ENCODE measurements at places on chromosomes 7 and 10.

- DNase-seq, result no peak
Measured at GRCh38 chr7:88357294-88357693, 50.6 kb upstream of the STEAP4 start.

GRCh38 chr7:67698354-67698753, 701.7 kb downstream of the TYW1 start:
- no peak for DNase-seq

DNA sequence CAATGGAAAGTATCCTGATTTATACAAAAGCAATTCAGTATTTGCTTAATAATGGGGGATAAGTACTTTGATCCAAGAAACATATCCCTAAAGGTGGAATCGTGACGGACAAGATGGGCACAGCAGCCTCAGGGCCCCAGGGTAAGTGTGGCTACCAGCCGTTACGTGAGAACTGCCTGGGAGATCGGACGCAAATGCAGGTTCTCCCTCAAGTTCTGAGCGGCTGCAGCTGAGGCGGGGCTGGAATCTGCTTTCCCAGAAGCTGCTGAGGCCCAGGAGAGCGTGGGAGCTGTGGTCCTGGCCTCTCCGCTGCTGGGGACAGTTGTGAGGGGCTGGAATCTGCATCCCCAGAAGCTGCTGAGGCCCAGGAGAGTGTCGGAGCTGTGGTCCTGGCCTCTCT, 13.5 kb downstream of the FOXL3 start:
- no peak for DNase-seq

DNA sequence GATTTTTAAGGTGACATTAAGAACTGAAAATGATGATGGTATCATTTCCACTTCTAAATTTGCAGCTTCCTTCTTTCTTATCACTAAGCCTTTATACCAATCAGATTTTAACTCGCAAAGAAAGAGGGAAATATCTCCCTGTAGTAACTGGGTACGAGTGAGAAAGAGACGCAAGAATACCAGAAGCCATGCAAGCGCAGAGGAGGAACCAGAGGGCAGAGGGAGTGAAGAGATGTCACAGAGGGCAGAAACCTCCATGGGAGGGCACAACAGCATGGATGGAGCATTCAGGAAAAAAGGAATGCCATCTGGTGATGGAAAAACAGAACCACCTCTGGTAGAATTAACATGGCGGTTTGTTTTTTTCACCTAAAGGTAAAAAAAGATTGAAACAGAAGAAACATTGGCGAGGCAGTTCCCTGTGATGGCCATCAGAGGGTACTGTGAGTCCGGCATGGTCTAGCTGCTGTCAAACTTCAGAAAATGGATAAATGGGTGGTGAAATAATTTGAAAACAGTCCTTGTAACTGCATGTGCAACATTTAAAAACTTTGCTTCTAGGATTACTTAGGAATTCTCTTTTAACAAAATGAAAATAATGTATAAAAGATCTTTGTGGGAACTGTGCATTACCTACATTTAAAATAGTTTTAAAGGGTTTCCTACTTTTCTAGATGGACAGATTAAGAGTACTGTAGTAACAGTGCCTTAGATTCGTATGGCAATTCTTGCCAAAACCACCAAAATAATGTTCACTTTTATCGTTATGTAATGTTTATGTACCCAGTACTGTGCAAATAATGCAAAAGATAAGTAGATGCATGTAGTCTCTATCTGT, 91.8 kb downstream of the ARHGAP12 start:
- no peak for DNase-seq

GRCh38 chr7:29046978-29047377, 88.8 kb upstream of the TRIL start:
- no peak for DNase-seq

DNA sequence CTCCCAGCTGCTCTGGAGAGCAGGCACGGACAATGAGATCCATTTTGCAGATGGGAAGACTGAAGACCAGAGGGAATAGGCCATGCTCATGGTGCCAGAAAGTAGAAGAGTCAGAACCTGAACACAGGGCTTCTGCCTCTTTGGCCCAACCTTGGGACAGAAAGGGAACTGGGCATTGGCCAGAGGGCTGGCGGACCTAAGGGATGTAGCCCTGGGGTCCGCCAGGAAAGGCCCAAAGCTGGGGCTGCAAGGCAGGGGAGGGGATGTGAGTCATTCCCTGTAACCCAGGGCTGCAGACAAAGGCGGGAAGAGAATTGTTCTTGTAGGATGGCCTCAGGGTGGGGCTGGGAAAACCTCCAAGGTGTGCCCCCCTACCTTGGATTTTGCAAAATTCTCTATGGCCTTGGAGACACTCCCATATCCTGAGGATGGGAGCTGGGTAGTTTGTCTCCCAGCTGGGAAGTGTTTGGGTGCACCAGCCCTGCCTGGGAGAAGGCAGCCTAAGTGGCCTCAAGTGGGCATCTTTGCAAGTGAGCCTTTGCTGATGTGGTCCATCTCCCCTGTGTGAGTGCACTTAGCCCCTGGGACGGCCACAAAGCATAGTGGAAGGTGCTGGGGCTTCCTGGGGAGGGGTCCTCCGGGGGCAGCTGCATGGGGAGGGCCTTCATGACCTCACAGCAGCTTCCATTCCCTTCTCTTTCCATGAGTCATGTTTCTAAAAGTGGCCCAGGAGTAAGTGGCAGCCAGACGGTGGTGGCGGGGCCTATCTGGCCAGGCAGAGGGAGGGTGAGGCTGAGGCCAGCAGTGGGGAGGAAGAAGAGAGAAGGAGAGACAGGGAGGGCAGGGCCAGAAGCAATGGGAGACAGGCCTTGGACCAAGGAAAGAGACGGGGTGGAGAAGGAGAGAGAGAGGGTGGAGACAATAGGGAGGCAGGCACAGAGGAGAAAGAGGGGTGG, 9.2 kb downstream of the AQP1 start:
- DNase-seq, result peak; percentile 35

DNA sequence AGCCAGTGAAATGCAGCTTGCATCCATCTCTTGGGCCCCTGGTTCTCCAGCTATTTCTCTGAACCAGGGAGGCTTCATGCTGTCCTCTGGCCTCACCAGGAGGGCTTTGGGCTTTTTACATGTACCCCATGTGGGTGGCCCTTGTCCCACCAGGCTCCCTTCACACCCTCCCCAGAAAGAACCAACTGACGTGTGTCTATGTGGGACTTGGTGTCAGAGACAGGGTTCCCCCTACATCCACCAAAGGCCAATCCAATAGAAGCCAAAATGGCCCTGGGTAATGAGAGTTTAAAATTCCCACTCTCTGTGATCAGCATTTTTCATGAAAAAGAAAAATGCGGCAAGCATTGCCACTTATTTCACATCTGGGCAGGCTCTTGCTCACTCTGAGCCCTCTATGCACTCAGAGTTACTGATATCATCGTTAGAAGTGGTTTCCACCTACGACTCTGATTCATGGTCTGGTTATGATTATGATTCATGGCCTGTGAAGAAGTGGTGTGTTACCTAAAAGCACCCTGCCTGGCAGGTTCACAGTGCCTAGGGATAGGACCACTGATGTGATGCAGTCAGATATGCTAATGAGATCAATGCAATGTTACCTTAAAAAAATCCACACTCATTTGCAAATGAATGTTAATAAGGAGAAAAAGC, 133.5 kb downstream of the BUB3 start:
- DNase-seq, result no peak

DNA sequence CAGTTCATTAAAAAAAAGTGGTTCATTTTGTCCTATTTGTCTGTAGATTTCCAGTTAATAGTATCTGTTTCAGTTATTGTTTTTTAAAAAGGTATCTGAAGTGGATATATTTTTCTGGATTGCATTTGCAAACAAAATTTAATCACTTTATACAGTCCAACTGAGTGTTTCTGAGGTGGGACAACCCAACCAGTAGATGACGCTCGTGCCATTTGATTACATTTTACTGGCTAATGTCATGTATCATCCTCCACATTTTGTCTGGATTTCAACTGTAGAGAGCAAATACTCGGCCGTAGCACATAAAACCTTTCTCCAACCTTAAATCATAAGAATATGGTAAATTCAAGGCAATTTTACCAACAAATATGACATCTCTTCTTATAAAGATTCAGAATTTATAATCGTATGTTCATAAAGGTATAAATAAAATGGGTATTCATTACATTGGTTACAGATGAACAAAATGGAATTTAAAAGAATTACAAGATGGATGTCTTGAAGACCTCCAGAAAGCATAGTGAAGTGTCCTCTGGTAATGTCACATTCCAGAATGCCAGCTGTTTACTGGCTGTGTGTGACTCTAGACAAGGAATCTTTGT, 789.0 kb downstream of the PHTF2 start:
- no peak for DNase-seq

DNA sequence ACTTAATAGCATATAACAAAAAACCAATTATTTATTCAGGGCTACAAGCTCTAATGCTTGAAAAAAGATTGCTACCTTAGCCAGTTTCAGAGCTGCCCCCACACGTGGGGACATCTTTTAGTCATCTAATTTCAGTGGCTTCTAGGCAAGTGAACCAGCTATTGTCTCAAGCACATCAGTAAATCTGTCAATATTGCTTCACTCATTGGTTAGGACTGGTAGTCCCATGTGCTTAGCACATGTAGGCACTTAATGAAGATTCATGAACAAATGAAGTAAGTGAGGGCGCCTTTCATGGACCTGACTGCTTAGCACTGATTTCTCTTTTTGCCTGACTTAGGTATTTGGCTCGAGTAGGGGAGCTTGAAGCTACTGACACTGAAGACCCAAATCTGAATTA, 19.6 kb downstream of the ENTPD7 start:
- DNase-seq, result no peak

DNA sequence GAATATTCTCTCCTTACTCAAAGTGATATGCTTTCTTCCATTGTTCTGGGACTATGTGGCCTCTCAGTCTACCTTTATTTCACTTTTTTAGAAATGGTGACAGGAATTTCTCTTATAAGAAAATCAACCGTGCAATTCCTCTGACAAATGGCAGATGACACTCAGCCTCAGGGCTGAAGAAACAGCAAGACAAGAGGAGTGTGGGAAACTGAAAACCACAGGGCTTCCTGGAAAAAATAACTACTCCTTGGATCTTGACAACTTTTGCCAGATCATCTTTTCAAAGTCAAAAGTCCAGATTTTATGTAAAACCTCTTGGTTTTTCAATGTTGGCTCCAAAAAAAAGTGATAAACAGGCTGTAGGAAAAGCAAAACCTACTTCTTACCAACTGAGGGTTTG, 121.5 kb downstream of the TYW1B start:
- no peak for DNase-seq

DNA sequence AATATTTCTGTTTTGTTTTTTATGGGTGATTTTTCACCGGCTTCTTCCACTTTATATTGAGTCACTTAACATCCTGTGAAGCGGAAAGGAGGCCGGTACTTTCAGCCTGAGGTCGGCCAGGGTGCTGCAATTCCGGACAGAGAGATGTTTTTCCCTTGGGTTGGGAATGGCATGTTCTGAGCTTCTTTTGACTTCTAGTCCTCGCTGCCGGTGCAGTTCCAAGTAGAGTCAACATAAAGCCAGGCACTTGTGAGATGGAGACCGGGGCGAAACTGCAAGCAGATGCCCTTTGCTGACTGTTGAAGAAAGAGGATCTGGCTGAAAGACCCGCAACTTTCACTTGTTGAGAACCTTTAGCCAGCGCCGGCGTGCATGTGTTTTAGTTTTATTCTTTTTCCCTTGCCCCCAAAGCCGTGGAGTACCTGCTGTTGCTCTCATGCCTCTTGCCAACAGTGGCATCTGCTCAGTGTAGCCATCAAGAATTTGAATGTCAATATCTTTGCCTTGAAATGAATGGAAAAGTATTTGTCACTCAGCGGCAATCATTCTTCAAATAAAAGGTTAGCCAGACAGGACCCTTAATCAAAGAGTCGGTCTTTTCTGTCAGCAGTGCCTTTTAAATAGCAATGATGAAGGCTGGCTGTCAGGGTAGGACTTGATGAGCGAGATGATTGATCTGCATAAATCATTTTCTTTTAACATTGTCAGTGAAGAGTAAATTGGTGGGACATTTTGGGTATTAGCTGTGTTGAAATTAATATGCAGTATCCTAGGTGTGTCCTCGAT, 351.2 kb downstream of the LRMDA start:
- no peak for DNase-seq

Measured in NCI-H187 treated with DMSO at 0.1 percent for 48 hours (cell line).